Brain microvascular endothelial cell (primary cell): ENCODE measurements at places on chromosomes 3 and 15.

DNA sequence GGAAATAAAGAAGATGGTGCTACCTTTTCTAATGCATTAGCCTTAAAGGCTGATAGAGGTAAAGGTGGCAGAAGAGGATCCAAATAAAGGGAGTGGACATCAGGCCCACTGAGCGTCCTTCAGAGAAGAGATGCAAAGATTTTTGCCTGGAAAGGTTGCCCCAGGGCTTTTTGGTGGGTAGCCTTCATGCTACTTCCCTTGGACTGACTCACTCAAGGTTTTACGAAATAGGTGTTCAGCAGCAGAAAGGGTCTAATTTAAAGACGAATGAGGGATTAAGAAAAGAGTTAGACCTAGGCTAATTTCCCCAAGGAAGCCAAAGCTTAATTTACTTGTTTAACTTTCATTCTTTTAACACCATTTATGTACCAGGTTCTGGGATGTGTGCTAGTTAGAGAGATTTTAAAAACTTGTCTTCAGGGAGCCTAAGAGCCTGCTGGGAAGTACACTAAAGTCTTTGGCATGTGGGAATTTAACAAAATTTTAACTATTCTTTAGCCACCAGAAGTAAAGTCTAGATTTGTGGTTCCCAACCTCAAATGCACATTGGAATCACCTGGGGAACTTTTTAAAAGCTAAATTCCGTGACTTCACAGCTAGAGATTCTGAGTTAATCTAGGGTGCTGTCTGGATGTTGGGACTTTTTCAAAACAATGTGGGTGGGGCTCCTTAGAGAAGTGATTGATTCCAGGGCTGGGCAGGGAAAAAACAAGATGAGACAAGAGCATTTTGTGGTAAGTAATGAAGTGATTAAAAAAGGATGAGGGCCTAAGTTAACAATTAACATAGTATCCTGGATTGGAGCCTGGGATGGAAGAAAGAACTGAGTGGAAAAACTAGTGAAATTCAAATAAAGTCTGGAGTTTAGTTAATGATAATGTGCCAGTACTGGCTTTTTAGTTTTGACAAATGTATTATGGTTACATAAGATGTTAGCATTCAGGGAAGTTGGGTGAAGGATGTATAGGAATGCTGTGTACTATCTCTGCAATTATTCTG lies 3.4 kb downstream of the IL20RB start:
- no peak for DNase-seq

DNA sequence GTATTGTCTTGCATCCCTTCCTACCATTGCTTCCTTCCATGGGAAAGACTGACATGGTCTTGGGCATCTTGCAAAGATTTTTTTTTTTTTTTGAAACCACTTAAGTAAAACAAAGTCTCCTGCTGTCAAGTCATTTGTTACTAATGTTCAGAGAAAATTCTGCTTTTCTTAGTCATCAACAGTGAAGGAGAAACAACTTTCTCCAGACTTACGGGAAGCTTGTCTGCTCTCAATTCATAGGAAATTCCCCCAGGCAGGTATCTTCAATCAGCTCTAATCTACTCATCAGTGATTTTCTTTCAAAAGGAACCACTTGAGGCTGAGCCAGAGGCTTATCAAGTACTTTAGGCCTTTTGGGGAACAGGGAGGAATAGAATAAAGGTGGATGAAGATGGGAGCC lies 15.9 kb upstream of the DRD3 start:
- DNase-seq, result no peak

DNA sequence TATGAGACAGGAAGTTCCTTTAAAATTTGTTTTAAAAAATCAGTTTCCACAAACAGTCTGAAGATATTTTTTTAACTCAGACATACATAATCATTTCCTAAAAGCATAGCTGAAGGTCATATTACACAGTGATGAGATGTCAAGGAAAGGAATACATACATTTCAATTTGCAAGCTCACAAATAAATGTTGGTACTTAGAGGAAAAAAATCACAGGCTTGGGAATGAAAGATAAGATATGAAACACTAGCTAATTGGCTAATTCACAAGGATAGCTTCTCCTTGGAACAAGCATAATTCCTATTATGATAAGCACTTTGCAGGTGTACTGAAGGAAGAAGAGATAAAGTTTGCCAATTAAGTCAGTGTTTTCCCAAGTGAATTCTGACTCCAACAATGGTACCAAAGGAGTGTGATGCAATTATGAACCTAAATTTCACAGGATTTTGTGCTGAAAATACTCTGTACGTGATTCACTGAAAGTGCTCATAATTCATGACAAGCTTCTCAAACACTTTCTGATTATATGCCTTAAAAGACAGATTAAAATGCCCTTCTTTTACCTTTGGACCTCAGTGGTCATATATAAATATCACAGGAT lies 112.4 kb downstream of the FRMD5 start:
- DNase-seq, result no peak

GRCh38 chr3:5349343-5349742 lies 161.8 kb downstream of the EDEM1 start:
- no peak for DNase-seq

DNA sequence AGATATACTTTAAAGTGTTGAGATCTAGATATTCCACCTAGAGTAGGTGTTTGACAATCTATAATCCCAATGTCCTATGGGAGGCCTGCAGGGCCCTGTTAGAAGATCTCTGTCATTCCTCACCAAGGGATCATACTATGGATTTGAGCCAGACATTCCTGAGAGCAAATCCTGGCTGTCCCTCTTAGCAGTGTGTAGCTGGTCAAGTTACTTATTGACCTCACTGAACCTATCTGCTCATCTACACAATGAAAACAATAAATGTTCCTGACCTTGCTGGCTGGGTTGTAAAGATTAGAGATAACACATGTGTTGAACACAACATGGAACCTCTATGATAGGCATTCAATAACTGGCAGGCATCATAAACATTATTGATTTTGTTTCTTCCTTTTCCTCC lies 265.6 kb upstream of the ATP11B start:
- no peak for DNase-seq

DNA sequence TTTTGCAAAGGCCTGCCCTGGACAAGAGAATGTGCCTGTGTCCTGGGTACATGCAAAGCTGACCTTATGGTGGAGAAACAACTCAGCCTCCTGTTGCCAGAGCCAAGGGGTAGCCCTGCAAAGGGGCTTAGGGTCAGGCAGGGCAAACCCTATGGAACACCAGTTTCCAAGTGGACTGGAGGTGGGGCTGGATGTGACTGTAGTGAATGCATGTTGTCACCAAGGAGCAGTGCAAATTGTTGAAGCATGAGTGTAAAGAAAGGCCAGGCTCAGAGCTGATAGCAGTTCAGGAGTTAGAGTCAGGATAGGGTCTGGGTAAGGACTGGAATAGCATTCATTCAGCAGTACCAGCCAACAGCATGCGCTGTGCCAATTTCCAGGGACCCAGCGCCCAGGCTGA lies 82.9 kb upstream of the PXYLP1 start:
- no peak for DNase-seq

DNA sequence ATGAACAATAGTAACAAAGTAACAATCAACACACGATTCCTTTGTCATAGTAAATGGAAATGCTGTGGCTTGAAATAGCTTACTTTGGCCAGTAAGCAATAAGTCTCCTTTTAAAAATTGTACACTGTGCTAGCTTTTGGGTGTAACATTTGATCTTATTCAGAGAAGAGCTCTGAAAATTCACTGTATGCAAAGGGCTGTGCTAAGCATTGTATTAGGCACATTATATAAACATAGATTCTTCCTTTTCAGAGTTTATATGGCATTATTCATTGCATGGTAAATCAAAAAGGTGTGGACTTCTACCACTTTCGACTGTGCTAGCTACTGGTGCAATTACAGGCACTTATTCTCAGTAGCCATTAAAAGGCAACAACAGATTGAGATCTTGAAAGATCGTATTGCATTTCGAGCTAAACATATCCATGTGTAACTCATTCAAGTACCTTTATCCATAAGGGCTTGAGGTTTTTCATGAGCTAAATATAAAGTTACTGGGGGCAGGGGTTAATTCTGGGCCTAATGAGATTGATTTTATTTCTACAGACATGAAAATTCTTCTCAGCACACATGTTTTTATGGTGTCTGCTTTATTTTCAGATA lies 246.8 kb downstream of the NR1D2 start:
- no peak for DNase-seq
